SJSA1 (cell line): ENCODE measurements at places on chromosomes 13 and 19. TPM values are rescaled to one million over a fixed set of nuclear protein-coding genes. Genes with fewer than 3 reads are reported as not detected.
A peak's percentile ranks its signal among the peaks of the same experiment; 100 is the strongest.

Gene KISS1R
- not detected in 2 replicates for total RNA-seq

Gene TECR
- 43.9 and 56.9 TPM in 2 replicates for total RNA-seq

Gene UBE2L5
- total RNA-seq: not detected in 2 replicates

Gene CYP4F8
- not detected in 2 replicates for total RNA-seq

Gene HCST
- total RNA-seq: 9.1 TPM in 1 of 2 replicates, not detected in the other

Gene FLT3
- total RNA-seq: not detected in 2 replicates

Gene GPR12
- total RNA-seq: not detected in 2 replicates

DNA sequence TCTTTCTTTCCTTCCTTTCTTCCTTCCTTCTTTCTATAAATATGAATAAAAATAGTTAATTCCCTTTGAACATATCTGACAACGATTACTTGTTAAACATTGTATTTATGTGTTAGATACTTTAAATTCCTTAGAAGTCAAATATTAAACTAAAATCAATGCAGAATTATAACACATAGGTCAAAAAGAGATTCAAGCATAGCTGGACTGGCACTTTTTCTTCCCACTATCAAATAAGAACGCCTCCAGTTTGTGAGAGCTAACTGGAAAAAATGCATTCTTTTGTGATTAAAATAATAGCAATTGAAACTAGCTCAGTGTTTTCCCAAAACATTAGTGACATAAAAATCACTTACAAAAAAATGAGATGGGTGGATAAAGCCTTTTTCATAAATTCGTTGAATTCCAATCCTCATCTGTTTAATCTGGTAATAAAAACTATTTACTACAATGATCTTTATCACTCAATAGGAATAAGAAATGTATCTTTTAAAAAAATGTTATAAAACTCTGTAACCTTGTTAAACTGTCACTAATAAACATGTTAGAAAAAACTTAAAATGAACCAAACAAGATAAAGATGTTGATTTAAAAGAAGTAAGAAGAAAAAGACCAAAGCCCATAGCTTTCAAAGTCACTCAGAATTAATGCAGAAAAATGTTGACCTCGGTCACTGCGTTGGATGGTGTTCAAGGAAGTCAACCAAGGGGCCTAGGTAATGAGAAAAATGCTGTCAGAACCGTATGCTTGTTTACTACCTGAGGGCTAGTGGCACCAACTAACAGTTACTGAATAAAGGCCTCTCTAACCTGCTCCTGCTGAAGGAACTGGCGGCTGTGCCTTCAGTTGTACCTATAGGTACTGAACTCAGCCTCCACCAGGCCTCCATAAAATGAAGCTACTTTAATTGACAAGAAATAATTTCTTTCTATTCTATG is 1039.5 kb upstream of the SLC10A2 start:
- no peak for DNase-seq
- H3K4me1 ChIP-seq: peaks cover 10% of the 10 kb centered on the region; the same call in 1 of the 2 replicates
- no peak overlapping the region for H3K27ac ChIP-seq

- no peak overlapping the region for H3K27ac ChIP-seq
- no peaks in the 10 kb centered on the region for H3K4me1 ChIP-seq
- no peak for DNase-seq
- no peak overlapping the region for H3K4me3 ChIP-seq
Measured at GRCh38 chr13:76968041-76968440, 19.7 kb downstream of the ACOD1 start.

- H3K36me3 ChIP-seq: no peaks in the 10 kb centered on the region
- no peak within 1 kb of the TSS for H3K4me3 ChIP-seq
- H3K4me1 ChIP-seq: no peaks in the 10 kb centered on the region
- no peak for DNase-seq
Measured at GRCh38 chr19:35041548-35042055, at the start of gene HPN. Gene HPN, plus strand, starts transcription at chr19:35041721. Its CDS starts 786 bp downstream, at chr19:35042507.

DNA sequence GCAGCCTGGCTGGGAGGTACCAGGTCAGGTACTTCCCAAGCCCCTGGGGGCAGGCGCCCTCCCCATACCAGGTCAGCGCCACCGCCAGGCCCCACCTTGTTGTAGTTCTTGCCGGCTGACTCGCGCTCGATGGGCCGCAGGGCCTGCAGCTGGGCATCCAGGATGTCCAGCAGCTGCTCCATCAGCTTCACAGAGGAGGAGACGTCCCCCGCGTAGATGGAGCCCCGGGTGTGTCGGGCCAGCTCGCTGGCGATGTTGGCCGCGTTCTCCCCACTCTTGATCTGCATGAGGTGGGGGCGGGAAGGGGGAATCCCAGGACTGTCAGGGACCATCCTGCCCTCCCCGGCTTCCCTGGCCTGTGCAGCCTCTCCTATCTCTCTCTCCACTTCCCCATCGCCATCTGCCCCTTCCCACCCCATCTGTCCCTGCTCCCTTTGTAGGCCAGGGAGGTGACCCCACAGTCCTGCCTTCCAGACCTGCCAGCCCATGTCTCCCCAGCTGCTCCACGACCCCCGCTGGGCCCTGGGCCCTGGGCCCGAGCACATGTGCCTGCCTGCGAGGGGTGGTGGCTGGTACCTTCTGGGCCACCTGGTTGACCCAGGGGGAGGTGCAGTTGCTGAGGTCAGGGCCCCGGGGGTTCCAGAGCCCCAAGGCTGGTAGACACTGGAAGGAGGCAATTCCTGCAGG is 23.8 kb upstream of the ASF1B start:
- no peak for DNase-seq
- no peak overlapping the region for H3K4me3 ChIP-seq
- H3K27me3 ChIP-seq: no peaks in the 10 kb centered on the region
- no peaks in the 10 kb centered on the region for H3K4me1 ChIP-seq

DNA sequence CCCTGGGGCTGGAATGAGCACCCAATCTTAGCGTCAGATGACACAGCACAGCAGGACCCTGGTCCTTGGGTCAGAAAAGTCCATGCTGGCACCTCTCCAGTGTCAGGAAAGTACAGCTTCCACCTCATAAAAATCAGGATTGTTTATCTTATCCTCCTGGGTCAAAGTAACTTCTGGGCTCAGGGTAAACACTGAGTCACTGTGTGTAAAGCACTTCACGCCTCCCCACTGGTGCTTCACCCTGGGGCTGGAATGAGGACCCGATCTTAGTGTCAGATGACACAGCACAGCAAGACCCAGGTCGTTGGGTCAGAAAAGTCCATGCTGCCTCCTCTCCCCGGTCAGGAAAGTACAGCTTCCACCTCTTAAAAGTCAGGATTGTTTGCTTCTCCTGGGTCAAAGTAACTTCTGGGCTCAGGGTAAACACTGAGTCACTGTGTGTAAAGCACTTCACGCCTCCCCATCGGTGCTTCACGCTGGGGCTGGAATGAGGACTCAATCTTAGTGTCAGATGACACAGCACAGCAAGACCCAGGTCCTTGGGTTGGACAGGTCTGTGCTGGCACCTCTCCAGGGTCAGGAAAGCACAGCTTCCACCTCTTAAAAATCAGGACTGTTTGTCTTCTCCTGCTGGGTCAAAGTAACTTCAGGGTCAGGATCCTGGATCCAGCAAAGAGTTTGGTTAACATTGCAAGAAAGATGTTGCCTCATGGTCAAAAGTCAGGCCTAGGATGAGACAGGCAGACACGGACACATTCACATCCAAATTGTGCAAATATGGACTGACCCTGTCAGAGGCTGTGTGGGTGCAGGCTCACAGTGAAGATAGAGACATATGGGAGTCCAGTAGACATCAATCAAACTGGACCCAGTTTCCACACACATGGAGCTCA is 39.2 kb upstream of the CYP2A7 start:
- no peaks in the 10 kb centered on the region for H3K36me3 ChIP-seq
- peaks cover 4% of the 10 kb centered on the region for H3K27me3 ChIP-seq
- DNase-seq: peak; percentile 41
- no peak overlapping the region for H3K4me3 ChIP-seq
- no peak overlapping the region for H3K27ac ChIP-seq
- no peaks in the 10 kb centered on the region for H3K4me1 ChIP-seq

DNA sequence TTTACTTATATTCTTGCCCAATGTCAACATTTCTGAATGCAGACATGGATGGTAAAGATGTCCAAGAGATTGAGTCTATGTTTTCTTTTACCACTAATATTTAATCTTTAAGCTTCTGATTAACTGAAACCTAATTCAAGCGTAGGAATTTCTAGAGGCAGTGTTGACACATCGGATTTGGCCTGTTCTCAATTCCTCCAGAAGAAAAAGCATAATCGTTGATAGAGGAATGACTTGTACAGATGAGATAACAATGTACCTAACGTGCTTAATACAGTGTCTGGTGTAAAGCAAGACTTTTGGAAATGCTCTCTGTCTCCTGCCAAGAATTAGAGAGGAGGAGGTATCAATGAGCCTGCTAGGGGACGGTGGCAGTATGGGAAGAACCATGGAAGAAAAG is 35.2 kb downstream of the SLC15A1 start:
- no peak overlapping the region for H3K4me3 ChIP-seq
- H3K27me3 ChIP-seq: peaks cover 46% of the 10 kb centered on the region
- DNase-seq: peak; percentile 40
- no peaks in the 10 kb centered on the region for H3K4me1 ChIP-seq
- H3K27ac ChIP-seq: no peak overlapping the region

DNA sequence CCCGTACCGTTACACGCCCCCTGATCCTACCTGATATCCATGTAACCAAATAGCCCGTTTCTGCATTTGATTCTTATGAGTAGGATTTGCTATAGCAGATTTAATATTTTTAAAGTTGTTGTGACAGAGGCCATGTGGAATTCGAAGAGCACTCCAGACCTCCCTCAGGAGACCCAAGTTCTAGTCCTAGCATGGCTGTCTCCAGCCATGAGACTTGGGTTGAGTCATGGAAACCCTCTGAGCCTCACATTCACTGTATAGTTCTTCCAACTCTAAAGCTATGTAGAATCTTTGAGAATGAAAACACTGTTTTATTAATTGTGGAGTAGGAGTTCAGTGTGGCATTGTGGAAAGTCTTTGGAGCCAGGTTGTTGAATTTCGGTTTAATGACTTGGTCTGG is 8.0 kb upstream of the GPR183 start:
- H3K27ac ChIP-seq: no peak overlapping the region
- H3K4me1 ChIP-seq: peaks cover 47% of the 10 kb centered on the region
- H3K36me3 ChIP-seq: peaks cover 5% of the 10 kb centered on the region; the same call in 1 of the 2 replicates
- H3K4me3 ChIP-seq: no peak overlapping the region
- H3K27me3 ChIP-seq: no peaks in the 10 kb centered on the region
- no peak for DNase-seq

DNA sequence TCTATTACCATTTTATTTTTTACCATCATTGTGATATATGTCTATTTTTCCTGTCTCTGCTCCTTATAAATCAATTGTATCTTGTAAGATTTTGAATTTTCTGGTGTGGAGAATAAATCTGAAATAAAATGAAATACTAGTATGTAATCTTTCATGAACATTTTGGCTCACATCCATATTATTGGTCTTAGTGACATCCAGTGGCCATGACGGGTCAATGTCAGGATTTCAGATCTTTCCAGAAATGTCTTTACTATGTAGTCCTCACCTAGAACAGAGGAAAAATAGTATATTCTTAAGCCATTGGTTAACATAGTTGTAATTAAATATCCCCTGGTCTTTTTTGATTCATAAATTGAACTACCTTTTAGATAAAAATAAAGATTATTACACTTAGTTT is 109.8 kb upstream of the GPC6 start:
- no peaks in the 10 kb centered on the region for H3K36me3 ChIP-seq
- no peaks in the 10 kb centered on the region for H3K4me1 ChIP-seq
- no peak for DNase-seq
- peaks cover 23% of the 10 kb centered on the region; the same call in 1 of the 2 replicates for H3K27me3 ChIP-seq
- no peak overlapping the region for H3K4me3 ChIP-seq

GRCh38 chr19:5313307-5313706 is 27.3 kb downstream of the PTPRS start:
- no peak for DNase-seq
- 0 out of 2 replicates have a peak, but pooled peaks cover 2% of the 10 kb centered on the region for H3K36me3 ChIP-seq
- peaks cover 7% of the 10 kb centered on the region; the same call in 1 of the 2 replicates for H3K4me1 ChIP-seq
- no peaks in the 10 kb centered on the region; the same call in 1 of the 2 replicates for H3K27me3 ChIP-seq
- no peak overlapping the region for H3K4me3 ChIP-seq

DNA sequence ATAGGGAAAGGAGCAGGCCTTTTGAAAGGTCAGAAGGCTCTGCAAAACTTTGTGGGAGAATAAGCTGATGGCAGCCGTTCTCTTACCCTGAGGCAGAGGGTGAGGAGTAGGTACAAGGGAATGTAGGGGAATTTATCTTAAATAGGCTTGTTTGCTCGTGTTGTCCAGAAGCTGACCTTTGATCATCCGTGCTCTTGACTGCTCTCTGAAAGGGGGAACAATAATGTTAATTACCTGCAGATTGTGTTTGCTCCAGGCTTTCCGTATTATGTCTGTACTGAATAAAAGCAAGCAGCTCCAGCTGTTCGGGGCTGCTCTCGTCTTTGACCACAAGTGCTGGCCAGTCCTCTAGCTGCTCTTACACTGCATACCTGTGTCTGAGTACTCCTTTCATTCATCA is 116.3 kb downstream of the ZNF429 start:
- no peak overlapping the region for H3K27ac ChIP-seq
- no peaks in the 10 kb centered on the region for H3K4me1 ChIP-seq
- H3K4me3 ChIP-seq: no peak overlapping the region
- DNase-seq: no peak

GRCh38 chr13:79385694-79386093 is 20.4 kb downstream of the RBM26 start:
- H3K27ac ChIP-seq: no peak overlapping the region
- DNase-seq: no peak
- no peaks in the 10 kb centered on the region for H3K4me1 ChIP-seq
- H3K27me3 ChIP-seq: no peaks in the 10 kb centered on the region
- H3K4me3 ChIP-seq: no peak overlapping the region
- H3K36me3 ChIP-seq: 0 out of 2 replicates have a peak, but pooled peaks cover 2% of the 10 kb centered on the region

DNA sequence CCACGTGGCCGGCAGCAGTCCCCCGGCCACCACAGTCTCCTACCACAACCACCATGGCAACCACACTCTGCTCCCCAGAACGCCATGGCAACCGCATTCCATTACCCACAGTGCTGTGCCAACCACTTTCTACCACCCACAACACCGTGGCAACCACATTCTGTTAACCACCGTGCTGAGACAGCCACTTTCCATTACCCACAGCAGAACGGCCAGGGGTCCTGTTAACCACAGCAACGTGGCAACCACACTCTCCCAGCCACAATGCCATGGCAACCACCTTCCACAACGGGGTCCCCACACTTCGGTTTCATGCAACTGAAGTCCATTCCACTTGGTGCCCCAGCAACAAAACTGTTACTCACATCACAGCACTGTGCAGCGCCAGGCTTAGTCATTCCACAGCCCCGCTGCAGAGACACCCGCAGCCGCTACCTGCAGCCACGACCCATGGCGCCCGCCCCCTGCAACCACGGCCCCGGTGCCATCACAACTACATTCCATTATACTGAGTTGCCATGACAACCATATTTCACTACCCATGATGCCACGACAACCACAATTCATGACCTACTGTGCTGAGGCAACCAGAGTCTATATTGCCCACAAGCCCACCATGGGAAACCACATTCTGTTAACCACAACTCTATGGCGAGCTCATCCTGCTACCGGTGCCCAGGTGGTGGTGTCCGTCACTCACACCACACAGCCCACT is 10.0 kb downstream of the DPF1 start:
- H3K4me1 ChIP-seq: peaks cover 8% of the 10 kb centered on the region
- peaks cover 23% of the 10 kb centered on the region for H3K36me3 ChIP-seq
- H3K27me3 ChIP-seq: no peaks in the 10 kb centered on the region
- no peak overlapping the region for H3K4me3 ChIP-seq
- peak overlapping the region; percentile 47 for H3K27ac ChIP-seq
